ENCODE measurements at places on chromosomes 4 and X.

GRCh38 chrX:153206425-153207046 lies 27.5 kb downstream of the MAGEA1 start:
- DNase-seq = no peak

DNA sequence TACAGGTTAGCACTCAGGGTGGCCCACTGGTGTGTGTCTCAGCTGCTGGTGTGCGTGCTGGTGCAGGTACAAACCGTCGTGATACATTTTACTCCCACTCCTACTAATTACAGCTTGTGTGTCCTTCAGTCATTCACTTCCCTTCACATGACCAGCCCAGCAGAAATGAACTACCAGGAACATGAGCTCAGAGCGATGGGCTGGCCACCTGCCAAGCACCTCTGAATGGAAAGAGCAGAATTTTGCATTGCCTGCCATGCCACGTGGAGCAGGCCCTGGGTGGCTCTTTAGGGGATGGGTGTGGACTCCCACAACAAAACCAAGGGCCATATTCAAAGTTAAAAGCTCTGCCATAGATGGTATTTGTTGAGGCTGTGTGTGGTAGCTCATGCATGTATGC lies 58.9 kb upstream of the PGM2 start:
- peak; percentile 85 for DNase-seq

GRCh38 chr4:55127521-55127920 lies 2.1 kb upstream of the KDR start:
- no peak for DNase-seq

GRCh38 chr4:13990596-13991589 lies 363.4 kb upstream of the BOD1L1 start:
- no peak for DNase-seq

DNA sequence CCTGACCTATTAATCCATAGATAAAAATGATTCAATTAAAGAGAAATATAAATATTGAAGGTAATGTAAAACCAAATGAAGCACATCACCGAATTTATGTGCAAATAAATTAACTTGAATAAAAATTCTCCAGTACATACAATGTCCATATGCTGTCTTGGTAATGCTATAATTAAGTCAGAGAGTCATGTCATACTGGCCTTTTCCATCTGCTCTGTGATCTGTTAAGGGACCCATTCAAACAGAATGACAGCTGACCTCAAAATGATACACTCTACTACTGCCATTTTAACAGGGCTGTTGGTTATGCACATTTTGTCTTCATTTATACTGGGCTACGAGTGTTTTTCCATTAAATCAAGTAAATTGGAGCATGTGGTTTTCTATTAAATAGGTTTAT lies 99.3 kb downstream of the TEX13A start:
- no peak for DNase-seq

DNA sequence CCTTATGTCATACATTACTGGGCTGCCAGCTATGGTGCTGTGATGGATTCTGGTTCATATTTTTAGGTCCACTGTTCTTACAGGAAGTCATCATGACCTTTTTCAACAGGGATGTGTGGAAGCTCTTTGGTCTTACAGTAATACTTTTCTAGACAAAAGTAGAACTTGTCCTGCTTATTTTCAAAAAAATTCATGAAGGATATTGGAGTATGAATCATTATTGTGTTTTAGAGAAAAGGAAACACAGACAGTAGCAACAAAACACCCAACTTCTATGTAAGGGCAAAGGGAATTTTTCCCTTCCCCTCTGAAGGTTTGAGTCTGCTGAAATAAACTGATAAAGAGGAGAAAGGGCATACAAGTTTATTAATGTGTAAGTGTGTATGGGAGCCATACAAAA lies 54.7 kb upstream of the FAM9C start:
- no peak for DNase-seq

DNA sequence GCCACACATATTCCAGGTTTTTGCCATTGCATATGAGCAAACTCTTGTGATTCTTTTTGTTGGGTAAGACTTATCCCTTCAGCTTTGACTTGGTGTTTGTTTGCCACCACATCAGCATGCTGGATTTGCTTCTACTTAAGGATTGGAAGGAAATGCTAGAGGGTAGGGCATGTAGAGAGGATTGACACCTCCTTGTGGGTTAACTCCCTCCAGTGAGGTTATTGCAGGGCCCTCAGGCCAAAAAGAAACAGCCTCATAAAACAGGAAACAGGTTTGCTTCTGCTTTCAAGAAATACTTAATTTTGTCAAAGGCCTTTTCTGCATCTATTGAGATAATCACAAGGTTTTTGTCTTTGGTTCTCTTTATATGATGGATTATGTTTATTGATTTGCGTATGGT lies 15.2 kb upstream of the INPP4B start:
- DNase-seq = no peak

- DNase-seq = no peak
Measured at GRCh38 chr4:41143311-41144039, 70.9 kb downstream of the APBB2 start.

DNA sequence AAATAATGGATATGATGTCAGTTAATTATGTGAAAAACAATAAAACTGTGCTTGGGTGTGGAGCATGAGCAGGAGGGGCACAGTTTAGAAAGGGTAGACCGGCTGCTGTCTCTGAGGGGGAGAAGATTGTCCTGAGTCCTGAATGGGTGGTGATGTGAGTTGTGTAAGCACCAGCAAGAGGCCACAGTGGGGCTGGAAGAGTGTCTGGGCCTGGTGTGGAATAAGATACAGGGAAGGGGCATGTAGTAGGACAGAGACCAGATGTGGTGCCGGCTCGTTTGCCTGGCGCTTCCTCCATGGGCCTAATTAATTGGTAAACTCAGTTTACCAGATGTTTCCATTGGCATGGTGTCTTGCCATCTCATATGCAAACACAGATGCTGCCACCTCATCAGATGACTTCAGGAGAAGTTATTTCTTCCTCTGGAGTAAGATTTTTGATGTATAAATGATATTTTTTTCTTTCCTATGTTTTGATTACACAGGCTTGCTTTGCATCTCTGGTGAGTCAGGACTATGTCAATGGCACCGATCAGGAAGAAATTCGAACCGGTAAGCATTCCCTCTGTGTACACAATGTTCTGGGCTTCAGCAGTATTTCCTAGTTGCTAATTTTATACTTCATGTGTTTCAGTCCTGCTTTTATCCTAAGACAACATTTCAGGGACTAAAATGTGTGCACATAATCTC lies 5.1 kb downstream of the MED28 start:
- DNase-seq = no peak

GRCh38 chrX:104568304-104568915 lies 2.4 kb downstream of the IL1RAPL2 start:
- no peak for DNase-seq

- DNase-seq = no peak
Measured at GRCh38 chr4:136241221-136241986, 1290.9 kb downstream of the PCDH18 start.

- DNase-seq = no peak
Measured at GRCh38 chr4:166846939-166847338, 387.4 kb downstream of the SPOCK3 start.

GRCh38 chr4:7587433-7588405 lies 153.0 kb upstream of the PSAPL1 start:
- DNase-seq = no peak

- no peak for DNase-seq
Measured at GRCh38 chr4:102809190-102809589, 18.2 kb downstream of the UBE2D3 start.

GRCh38 chr4:20217951-20218350 lies 33.8 kb upstream of the SLIT2 start:
- DNase-seq = no peak

DNA sequence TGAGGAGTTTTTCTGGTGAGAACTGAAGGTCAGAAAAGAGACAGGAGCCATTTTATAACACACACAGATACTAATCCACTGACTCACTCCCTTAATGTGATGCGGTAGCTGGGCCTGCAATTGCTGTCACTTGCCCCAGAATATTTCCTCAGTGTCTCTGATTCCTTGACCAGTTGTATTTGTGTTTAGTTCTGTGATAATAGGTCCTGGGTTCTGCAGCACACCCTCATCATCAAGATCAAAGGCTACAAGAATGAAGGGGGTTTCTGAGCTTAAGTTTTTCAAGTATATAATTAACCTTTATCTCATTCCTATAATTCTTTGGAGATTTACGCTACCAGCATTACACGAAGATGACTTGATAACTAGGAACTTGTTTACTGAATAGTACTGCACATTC lies 576.5 kb upstream of the CPXCR1 start:
- no peak for DNase-seq

GRCh38 chr4:67779631-67780030 lies 25.4 kb upstream of the GNRHR start:
- DNase-seq = no peak

DNA sequence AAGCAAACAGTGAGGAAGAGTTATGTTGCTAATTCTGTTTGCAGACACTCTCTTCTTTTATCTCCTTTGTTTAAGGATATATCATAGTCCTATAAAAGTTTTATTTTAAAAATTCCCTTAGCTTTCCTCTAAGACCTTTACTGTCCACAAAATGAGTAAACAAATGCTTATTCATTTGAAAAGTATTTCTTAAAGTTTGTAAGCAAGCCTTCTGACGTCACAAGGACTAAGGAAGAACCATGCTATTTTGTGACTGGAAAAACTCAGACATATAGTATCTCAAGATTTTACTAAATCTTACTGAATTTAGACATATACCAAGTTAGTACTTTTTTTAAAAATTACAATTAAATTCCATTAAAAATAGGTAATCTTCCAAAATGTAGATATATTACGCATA lies 5.2 kb upstream of the RBMXL3 start:
- no peak for DNase-seq

DNA sequence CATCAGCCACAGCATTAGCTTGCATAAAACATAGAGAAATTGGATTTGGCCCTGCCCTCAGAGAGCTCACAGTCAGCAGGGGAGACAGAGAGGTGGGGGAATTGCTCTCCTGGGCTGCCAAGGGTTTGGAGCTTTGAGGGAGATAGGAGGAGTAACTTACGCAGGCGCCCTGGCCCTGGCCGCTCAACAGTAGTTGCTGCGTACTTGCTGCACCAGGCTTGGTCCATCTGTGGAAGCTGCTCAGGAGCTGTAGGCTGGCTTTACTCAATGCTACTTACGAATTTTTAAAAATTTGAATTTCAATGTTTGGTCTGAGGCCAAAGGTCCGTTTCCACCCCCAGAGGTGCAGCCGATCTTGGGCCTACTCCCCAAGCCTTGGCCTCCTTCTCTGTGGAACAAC lies 83.3 kb downstream of the CPZ start:
- DNase-seq = no peak

- no peak for DNase-seq
Measured at GRCh38 chrX:49243166-49243565, 7.9 kb downstream of the CCDC22 start.

- no peak for DNase-seq
Measured at GRCh38 chr4:184268584-184269160, 51.0 kb upstream of the ENPP6 start.

DNA sequence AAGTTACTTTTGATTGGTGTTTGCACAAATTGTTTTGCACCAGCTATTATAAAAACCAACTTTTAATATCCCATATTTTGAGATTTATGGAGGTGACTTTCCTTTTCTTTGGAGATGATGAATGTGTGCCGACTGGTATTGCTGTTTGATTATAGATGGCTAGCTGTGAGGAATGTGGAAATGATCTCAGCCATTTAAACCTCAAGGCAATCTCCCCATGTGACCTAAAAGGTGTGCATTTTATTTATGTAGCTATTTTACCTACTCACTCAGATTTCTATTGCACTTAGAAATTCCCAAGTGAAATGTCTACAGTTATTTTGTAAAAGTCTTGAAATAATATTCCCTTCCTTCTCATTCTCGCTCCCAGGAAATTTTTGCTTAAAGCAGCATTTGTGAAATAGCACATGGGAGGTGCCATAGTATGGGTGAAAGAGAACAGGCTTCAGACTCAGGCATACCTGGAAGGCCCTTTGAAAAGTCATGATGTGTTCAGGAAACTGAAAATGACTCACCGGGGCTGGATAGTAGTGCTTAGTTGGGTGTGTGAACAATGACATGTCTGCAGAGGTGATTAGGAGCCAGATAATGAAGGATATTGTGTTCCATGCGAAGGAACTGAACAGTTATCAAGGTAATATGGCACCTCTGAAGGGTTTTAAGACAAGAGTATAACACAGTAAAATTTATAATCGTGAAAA lies 247.6 kb downstream of the CBLL2 start:
- no peak for DNase-seq

GRCh38 chrX:141638550-141638949 lies 49.0 kb downstream of the SPANXA2 start:
- no peak for DNase-seq

GRCh38 chrX:40040686-40041461 lies 56.9 kb downstream of the BCOR start:
- DNase-seq = no peak

DNA sequence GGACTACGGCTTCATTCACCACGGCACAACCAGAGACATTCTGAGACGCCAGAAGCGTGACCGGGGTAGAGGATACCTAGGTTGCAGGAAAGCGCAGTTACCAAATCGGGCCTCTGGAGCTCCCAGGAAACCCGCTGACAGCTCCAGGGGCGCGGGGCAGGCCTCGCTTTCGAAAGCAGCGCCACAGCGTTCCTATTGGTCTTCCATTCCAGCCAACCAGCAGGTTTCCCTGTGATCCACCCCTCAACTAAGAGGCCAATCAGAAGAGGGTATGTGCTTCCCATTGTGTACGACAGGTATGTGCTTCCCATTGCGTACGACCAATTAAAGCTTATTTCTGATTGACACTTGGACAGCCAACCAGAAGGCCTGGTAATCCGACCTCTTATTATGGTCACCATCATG lies 14.9 kb downstream of the SNX12 start:
- peak; percentile 48 for DNase-seq

- DNase-seq = no peak
Measured at GRCh38 chr4:38034986-38035882, 75.0 kb downstream of the PTTG2 start.

- DNase-seq = no peak
Measured at GRCh38 chr4:119510395-119511149, 118.0 kb downstream of the PDE5A start.

- DNase-seq = no peak
Measured at GRCh38 chrX:78979789-78980464, 34.7 kb downstream of the P2RY10 start.

- no peak for DNase-seq
Measured at GRCh38 chr4:150769845-150770244, 187.9 kb downstream of the MAB21L2 start.

DNA sequence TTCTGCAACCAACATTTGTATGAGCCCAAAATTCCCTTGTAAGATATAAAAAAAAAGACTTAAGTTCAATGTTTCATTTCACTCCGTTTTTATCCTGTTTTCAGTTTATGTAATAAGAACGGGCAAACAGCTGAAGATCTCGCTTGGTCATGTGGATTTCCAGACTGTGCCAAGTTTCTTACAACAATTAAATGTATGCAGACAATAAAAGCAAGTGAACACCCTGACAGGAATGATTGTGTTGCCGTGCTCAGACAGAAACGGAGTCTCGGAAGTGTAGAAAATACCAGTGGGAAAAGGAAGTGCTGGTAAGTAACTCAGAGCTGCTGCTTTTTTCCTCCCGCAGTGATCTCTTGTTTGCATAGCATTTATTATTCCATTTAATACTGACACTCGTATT lies 2.8 kb downstream of the ANKRD37 start:
- no peak for DNase-seq

GRCh38 chr4:38310446-38311043 lies 350.3 kb downstream of the PTTG2 start:
- no peak for DNase-seq
